ENCODE measurements at places on chromosomes 11 and 22. TPM values are rescaled to one million over a fixed set of nuclear protein-coding genes. Genes with fewer than 3 reads are reported as not detected.
A peak's percentile ranks its signal among the peaks of the same experiment; 100 is the strongest.

DNA sequence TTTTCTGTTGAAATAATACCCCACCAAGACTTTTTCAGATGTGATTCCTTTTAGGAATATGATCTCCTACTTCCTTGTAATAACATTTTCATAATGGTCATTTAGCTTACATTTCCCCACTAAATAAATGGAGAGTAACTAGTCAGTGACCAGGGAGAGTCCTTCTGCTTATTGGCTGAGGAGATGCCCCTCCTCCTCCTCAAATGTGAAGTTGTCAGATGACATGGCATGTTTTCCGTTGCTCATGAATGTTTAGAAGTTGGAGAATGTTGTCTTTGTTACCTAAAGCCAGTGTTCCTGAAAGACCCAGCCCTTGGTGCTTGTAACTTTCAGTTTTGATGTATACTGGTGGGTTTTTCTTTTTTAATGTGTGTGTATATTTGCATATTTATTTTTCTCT lies 38.2 kb downstream of the CSRP3 start:
- H3K36me3 ChIP-seq: no peaks in the 10 kb centered on the region
- H3K4me3 ChIP-seq: no peak overlapping the region
- DNase-seq: no peak

- no peak overlapping the region for H3K4me3 ChIP-seq
- no peak overlapping the region for H3K27ac ChIP-seq
- H3K36me3 ChIP-seq: peaks cover 90% of the 10 kb centered on the region
These were observed 15.3 kb downstream of the RCOR2 start for GRCh38 chr11:63901660-63902059.

DNA sequence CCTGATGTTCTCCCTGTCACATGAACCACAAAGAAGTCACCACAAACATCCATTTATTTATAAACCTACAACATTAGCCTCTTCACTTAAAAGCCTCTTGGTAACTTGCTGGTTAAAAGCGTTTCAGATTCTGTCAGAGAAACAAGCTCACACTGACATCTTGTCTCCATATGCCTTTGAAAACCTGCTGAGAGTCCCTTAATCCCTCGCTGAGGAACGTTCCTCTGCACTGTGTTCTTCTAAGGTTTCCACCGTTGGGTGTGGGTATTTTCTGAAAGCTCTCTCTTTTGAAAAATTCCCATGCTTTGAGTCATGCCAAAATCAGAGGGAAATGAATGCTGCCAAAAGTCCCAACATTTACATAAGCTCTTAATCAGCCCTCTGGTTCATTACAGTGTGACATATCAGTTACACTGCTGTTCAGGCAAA lies 149.8 kb downstream of the CCDC34 start:
- H3K36me3 ChIP-seq: no peaks in the 10 kb centered on the region
- H3K4me3 ChIP-seq: no peak overlapping the region
- no peaks in the 10 kb centered on the region for H3K27me3 ChIP-seq
- H3K4me1 ChIP-seq: peaks cover 47% of the 10 kb centered on the region

PLAAT5 gene
- total RNA-seq: 0.69 TPM

- no peaks in the 10 kb centered on the region for H3K36me3 ChIP-seq
- no peaks in the 10 kb centered on the region for H3K27me3 ChIP-seq
- no peak for DNase-seq
- H3K4me1 ChIP-seq: no peaks in the 10 kb centered on the region
- H3K4me3 ChIP-seq: no peak overlapping the region
These were observed 64.3 kb upstream of the SHANK2 start for GRCh38 chr11:71316701-71317100.

DNA sequence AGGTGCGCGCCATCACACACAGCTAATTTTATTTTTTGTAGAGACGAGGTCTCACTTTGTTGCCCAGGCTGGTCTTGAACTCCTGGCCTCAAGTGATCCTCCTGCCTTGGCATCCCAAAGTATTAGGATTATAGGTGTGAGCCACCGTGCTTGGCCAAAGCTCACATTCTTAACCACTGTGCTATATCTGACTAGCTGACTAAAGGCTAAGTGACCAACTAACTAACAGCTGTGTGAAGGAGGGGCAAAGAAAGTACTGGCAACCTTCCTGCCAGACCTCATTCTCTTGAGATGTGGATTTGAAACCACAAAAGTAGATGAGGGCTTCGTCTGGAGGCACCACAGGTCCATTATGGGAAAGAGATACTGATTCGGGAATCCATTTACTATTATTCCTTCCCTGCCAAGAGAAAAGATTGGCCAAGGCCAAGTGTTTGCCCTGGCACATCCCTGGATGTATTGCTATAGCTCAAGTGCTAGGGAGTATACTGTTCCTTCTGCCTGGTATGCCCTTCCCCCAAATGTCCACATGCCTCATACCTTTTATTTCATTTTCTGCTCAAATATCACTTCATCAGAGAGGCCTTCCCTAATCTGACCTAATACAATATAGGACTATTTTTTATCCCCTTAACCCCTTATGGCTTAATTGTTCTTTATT lies 52.7 kb upstream of the RRM1 start:
- H3K27me3 ChIP-seq: no peaks in the 10 kb centered on the region
- no peak for DNase-seq
- no peak overlapping the region for H3K27ac ChIP-seq
- H3K4me1 ChIP-seq: peaks cover 23% of the 10 kb centered on the region

DNA sequence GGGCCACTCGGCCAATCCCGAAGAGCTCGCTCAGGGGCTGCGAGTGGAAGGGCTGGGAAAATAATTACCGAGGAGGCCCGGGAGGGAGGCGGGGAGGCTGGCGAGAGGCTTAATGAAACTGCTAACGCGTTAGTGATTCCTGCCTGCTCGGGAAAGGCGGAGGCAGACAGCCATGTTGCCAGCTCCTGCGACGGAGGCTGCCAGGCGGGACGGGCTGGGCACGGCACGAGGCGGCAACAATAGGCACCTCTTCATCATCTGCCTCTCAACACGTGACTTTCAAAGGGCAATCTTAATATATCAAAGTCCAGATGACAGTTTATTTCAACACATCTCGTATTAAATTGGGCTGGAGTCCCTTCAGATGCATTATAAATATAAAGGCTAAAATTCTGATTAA lies 68.0 kb upstream of the TCF20 start:
- no peaks in the 10 kb centered on the region for H3K27me3 ChIP-seq
- no peak overlapping the region for H3K27ac ChIP-seq
- no peaks in the 10 kb centered on the region for H3K36me3 ChIP-seq
- H3K4me1 ChIP-seq: no peaks in the 10 kb centered on the region
- DNase-seq: no peak

- DNase-seq: peak; percentile 73
- H3K4me3 ChIP-seq: no peak overlapping the region
- no peaks in the 10 kb centered on the region for H3K27me3 ChIP-seq
- no peaks in the 10 kb centered on the region for H3K36me3 ChIP-seq
- H3K27ac ChIP-seq: no peak overlapping the region
- H3K4me1 ChIP-seq: peaks cover 15% of the 10 kb centered on the region
These were observed 47.0 kb downstream of the YAP1 start for GRCh38 chr11:102157219-102157618.

DNA sequence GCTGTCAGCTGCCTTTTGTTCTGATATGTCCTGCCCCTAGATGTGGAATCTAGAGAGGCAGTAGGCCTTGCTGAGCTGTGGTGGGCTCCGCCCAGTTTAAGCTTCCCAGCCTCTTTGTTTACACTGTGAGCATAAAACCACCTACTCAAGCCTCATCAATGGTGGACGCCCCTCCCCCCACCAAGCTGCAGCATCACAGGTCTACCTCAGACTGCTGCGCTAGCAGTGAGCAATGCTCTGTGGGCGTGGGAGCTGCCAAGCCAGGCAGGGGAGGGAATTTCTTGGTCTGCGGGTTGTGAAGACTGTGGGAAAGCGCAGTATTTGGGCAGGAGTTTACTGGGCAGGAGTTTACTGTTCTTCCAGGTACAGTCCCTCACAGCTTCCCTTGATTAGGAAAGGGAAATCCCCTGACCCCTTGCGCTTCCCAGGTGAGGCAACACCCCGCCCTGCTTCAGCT lies 98.5 kb downstream of the SMCO4 start:
- peaks cover 3% of the 10 kb centered on the region for H3K4me1 ChIP-seq
- DNase-seq: no peak
- no peaks in the 10 kb centered on the region for H3K27me3 ChIP-seq
- H3K27ac ChIP-seq: no peak overlapping the region

GRCh38 chr11:87421422-87421821 lies 383.7 kb downstream of the TMEM135 start:
- H3K4me3 ChIP-seq: no peak overlapping the region
- H3K27me3 ChIP-seq: no peaks in the 10 kb centered on the region
- H3K27ac ChIP-seq: no peak overlapping the region
- peak; percentile 52 for DNase-seq
- no peaks in the 10 kb centered on the region for H3K36me3 ChIP-seq

CDKN1C gene
- 527 TPM for total RNA-seq

GRCh38 chr11:58446294-58446693 lies 4.3 kb upstream of the OR5B12 start:
- no peaks in the 10 kb centered on the region for H3K4me1 ChIP-seq
- DNase-seq: no peak
- H3K4me3 ChIP-seq: no peak overlapping the region
- H3K27ac ChIP-seq: no peak overlapping the region

- no peaks in the 10 kb centered on the region for H3K27me3 ChIP-seq
- peak; percentile 36 for DNase-seq
These were observed 58.9 kb upstream of the THY1 start for GRCh38 chr11:119481667-119482400.

DNA sequence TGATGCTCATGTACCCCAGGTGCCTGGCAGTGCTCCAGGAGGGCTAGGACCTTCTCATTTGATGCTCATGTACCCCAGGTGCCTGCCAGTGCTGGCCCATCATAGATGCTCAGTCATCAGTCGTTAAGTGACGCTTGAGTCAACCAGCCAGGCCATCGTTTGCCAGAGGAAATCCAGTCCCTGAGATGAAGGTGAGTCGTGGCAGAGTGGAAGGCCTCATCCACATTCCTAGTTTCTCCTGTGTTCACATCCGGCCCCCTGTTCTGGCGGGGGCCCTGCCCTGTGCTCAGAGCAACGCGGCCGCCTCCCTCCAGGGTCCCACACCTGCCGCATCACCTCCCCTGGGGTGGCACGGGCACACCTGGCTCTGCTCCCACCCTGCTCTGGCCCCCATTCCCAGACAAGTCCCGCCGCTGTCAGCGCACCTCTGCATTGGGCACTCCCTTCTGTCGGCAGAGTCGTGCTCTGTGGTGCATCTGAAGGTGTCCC lies 279.9 kb downstream of the BRD1 start:
- no peak overlapping the region for H3K27ac ChIP-seq
- no peaks in the 10 kb centered on the region for H3K27me3 ChIP-seq
- no peak overlapping the region for H3K4me3 ChIP-seq
- no peaks in the 10 kb centered on the region for H3K36me3 ChIP-seq
- no peak for DNase-seq

DNA sequence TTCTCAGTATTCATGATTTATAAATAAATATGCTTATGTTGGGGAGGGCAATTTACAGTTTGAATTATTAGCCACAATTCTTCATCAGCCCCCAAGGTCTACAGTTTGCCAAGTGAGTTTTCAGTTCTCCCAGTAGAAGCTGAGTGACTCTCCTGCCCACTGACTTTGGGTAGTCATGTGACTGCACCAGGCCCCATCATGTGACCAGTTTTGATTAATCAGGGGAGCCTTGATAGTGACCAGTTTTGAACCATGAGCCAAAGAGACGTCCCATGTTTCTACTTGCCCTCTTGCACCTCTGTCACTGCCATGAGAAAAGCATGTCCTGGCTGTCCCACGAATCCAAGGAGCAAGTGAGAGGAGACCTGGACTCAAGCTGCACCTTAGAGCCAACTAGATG lies 32.5 kb downstream of the SYN3 start:
- H3K4me1 ChIP-seq: no peaks in the 10 kb centered on the region
- H3K27me3 ChIP-seq: no peaks in the 10 kb centered on the region
- no peak overlapping the region for H3K4me3 ChIP-seq
- H3K27ac ChIP-seq: no peak overlapping the region

GRCh38 chr11:93648158-93648557 lies 13.3 kb upstream of the CEP295 start:
- no peak overlapping the region for H3K4me3 ChIP-seq
- no peak for DNase-seq
- H3K36me3 ChIP-seq: no peaks in the 10 kb centered on the region
- H3K4me1 ChIP-seq: no peaks in the 10 kb centered on the region
- peaks cover 3% of the 10 kb centered on the region for H3K27me3 ChIP-seq
- H3K27ac ChIP-seq: no peak overlapping the region

GRCh38 chr22:42635531-42635930 lies 4.9 kb downstream of the ATP5MGL start:
- no peak overlapping the region for H3K4me3 ChIP-seq
- peaks cover 5% of the 10 kb centered on the region for H3K4me1 ChIP-seq
- H3K27ac ChIP-seq: peak overlapping the region; percentile 94
- DNase-seq: peak; percentile 90

GRCh38 chr11:65719871-65720210 lies 757 bp downstream of the RNASEH2C start:
- no peaks in the 10 kb centered on the region for H3K27me3 ChIP-seq
- H3K27ac ChIP-seq: peak overlapping the region; percentile 72
- DNase-seq: peak; percentile 37
- H3K4me3 ChIP-seq: peak overlapping the region; percentile 93

DNA sequence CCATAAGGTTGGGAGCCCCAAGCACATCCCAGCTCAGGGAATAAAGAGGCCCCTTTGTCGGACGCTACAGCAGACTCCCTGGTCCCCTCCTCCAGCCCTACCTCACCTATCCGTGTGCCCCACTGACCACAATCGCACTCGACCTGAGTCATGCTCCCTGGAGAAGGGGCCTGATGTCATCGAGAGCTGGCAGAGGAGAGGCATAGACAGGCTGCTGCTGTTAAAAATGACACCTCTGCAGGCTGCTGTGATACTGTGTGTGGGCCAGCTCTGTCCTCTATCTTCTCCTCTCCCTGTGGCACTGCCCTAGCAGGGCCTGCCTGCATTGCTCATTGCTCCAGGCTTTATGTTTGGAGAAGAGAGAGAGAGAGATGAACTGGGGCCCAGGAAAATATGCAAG lies 123.4 kb upstream of the SYT13 start:
- H3K27ac ChIP-seq: no peak overlapping the region
- DNase-seq: no peak
- peaks cover 6% of the 10 kb centered on the region for H3K4me1 ChIP-seq
- no peak overlapping the region for H3K4me3 ChIP-seq
- no peaks in the 10 kb centered on the region for H3K36me3 ChIP-seq

KDM4E gene
- total RNA-seq: not detected

TECTA gene
- total RNA-seq: 0.58 TPM
